Right atrium auricular region (tissue), 2 donors: ENCODE measurements at places on chromosomes 11 and 22.

- no peak for DNase-seq
Measured at GRCh38 chr11:108025387-108026080, 16.8 kb downstream of the CUL5 start.

DNA sequence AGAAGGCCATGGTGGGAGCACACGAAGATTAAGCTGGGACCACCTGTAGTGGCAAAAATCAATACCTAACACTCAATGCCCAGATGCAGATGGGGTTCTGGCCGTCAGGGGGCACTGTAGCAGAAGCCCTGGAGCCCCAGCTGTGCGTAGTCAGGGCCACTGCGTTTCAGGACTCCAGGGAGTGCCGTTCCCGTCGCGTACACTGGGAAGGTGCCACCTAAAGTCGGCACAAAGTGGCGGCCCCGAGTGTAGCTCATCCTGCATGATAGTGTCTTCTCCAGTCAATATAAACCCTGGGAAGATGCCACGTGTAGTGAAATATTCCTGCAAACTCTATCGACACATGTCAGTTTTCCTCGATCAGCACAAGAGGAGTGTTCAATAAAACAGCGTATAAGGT, 123.8 kb upstream of the NTM start:
- no peak for DNase-seq

- no peak for DNase-seq
Measured at GRCh38 chr22:17865183-17866055, 91.2 kb upstream of the BID start.

DNA sequence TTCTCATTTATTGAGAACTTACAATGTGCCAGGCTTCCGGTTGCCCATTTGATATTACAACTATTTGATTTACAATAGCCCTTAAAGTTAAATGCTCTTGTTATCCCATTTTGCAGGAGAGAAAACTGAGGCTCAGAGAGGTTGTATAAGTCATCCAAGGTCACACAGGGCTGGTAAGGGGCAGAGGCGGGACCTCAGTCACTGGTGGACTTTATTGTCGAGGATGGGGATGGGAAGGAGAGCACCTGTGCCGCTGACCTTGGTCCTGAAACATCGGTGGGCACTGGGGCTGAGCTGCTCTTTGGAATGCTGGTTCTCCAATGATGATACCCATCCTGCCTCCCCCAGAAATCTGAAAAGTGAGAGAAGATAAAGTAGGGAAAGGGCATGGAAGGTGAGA, 265.4 kb downstream of the MIAT start:
- no peak for DNase-seq

- peak; percentile 28 for DNase-seq
Measured at GRCh38 chr22:48199667-48200066, 1437.2 kb downstream of the TBC1D22A start.

DNA sequence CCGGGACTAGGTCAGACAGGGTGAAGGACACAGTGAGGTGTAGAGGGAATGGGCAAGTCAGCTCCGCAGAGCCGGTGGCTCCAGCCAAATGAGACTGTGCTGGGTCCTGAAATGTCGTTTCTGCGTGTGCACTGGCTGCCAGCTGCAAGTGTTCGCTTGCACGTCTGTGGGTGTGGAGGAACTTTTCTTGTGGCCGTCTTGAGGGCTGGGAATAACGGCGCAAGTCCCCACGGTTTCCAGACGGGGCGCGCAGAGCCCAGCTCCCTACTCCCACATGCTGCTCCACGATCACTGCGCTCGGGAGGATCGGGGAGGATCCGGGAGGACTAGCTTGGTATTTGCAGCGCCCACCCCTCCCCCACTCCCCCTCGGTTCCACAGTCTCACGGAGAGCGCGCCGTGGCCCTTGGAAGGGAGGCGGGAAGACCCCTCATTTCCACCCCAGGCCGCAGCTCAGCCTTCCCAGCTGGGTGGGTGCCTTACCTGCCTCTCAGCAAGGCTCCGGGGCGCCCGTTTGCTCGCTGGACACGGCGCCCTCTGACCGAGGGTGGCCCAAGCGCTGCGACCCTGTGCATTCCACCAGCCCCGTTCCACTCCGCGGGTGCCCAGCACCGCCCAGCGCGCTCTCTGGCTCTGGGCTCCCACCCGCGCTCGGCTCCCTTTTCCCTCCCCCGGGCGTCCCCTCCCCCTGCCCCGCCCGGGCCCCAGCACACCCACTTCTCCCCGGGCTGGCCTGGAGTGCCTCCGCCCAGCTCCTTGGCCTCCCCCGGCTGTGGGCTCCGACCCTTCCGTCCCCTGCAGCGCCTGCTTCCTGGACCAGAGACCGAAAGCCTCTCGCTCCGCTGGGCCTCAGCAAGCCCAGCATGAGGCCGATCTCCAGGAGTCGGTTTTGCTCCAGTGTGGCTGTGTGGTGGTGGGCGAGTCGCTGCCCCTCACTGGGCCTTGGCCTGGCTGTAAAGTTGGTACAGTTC, at the start of gene KCNE3:
Gene KCNE3, minus strand, starts transcription at position 634 of the 970 bp plus-strand sequence. CDS start 9,986 bp downstream, outside the sequence.
- DNase-seq = no peak

GRCh38 chr22:16847271-16847670, 22.1 kb upstream of the XKR3 start:
- no peak for DNase-seq

DNA sequence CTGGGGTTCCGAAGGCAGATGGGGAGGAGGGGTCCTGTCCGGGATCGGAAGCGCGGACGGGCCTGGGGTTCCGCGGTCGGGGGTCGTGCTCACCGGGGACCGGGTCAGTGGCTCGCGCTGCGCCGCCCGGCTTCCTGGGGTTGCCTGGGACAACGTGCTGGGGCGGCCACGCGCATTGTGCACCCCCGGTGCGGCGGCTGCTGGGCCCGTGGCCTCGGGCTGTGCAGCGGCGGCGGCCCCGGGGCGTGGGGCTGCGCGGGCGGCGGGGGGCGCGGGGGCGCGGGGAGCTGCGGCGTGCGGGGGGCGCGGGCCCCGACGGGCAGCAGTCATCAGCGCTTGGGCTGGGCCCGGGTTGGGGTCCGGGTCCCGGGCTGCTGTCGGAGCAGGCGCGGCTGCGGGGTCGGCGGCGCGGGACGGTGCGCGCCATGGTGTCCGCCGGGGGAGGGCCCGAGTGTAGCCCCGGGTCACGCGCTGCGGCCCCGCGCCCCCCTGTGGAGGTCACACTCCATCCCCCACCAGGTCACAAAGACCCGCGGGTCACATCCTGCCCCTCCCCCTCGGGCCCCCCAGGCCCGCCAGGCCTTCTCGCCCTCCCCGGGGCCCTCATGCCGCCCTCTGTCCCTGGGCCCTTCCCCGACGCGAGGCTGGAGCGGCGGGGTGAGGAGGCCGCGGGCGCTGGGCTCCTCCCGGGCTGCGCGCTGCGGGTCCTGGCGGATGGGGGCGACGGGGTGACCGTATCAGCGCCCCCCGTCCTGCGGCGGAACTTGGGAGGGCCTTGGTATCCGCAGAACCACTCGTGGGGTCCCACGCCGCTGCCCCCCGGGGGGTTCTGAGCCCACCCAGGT, at the start of gene TTLL8:
Gene TTLL8, minus strand, starts transcription at position 238 of the 845 bp plus-strand sequence.
- DNase-seq = no peak

- peak; percentile 72 for DNase-seq
Measured at GRCh38 chr11:69644071-69644961, 3.4 kb downstream of the CCND1 start.

DNA sequence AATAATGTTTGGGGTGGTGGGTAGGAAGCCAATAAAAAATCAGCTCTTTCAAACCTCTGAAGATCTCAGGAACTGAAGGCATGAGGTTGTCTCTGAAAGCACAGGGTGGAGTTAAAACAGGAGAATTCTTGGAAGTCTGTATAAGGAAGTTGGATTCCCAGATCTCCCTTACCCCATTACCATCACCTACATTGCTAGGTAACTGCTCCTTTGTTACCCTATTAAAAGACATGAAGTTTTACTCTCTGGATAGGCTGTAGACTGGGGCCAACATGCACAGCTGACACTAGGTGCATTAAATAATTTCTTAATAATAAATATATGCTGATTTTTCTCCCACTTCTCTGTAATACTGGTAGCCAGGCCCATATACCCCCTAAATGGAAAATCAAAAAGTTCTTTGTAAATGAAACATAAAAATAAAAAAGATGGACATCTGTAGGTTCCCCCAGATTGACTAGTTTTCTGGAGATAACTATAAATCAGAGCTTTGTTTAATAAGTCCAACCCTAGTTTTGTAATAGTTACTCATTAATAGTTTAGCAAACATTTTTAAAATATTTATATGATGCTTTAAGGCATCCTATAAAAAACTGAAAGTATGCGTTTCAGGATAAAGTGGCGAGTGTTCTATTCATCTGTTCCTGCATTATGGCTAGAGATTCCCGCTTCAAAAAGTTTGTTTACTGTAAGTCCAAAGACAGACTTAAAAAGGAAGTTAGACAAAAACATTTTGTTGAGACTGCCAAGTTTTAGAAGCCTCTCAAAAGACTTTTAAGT, 63.8 kb downstream of the KIF18A start:
- DNase-seq = no peak

- no peak for DNase-seq
Measured at GRCh38 chr11:47233989-47234668, 14.5 kb downstream of the ACP2 start.
